ENCODE measurements at places on chromosomes 4 and X.

GRCh38 chrX:103774070-103774642 is 2.5 kb upstream of the PLP1 start:
- DNase-seq, result no peak

- no peak for DNase-seq
Observed at GRCh38 chrX:9749146-9749692, 16.4 kb downstream of the GPR143 start.

GRCh38 chr4:40363945-40364344 is 28.8 kb downstream of the CHRNA9 start:
- no peak for DNase-seq

- no peak for DNase-seq
Observed at GRCh38 chr4:56146956-56147355, 198.2 kb downstream of the CEP135 start.

DNA sequence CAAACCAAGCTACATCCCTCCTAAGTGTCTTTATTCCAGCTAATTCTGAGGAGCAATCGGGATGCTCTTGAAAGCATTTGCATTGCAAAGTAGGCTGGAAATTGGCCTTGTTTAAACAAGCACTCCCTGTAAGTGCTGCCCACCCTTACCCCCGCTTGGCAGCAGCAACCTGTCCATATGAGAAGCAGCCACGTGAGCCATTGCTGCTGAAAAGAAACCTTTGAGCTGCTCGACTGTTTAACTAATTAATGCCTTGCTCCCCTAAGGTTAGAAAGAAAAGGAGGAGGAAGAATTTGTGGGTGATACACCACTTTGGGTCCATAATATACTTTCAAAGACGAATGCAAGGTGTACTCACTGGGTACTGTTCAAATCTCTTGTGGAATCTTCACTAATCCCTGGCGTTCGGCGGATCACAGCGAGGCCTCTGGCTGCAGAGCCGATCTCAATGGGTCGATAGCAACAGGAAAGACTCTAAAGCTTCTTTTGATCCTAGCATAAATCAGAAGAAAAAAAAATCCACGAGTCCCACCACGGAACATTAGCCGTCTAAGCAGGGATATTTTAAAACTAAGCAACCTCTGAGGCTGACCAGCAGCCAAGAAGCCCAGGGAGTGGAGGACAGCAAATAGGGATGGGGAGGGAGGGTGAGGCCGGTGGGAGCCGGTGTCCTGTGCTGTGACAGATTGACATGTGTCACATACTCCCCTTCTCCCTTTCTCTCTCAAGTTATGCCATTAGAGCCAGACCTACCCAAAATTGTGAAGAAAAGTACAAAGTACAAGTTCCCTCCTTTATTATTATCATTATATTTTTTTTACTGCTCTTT is 37.2 kb upstream of the MGST2 start:
- no peak for DNase-seq

GRCh38 chrX:111319451-111319850 is 49.2 kb upstream of the CAPN6 start:
- no peak for DNase-seq
